AG08395 (cell line): ENCODE measurements at places on chromosomes 3 and 15.

DNA sequence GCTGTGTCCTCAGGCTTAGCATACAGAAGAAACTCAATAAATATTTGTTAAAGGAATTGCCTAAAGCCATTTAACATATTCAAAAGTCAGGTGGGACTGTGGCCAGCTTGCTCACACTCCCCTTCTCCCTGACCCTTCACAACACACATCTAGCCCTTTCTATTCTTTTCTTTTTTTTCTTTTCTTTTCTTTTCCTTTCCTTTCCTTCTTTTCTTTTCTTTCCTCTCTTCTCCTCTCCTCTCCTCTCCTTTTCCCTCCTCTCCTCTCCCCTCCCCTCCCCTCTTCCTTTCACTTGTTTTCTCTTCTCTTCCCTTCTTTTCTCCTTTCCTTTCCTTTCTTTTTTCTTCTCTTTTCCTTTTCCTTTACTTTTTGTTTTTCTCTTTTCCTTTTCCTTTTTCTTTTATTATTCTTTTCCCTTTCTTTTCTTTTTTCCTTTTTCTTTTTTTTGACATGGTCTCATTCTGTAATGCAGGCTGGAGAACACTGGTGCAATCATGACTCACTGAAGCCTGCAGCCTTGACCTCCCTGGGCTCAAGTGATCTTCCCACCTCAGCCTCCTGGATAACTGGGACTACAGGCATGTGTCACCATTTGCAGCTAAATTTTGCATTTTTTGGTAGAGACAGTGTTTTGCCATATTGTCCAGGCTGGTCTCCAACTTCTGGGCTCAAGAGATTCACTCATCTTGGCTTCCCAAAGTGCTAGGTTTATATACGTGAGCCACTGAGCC lies 377.8 kb downstream of the GRM7 start:
- no peak for DNase-seq

DNA sequence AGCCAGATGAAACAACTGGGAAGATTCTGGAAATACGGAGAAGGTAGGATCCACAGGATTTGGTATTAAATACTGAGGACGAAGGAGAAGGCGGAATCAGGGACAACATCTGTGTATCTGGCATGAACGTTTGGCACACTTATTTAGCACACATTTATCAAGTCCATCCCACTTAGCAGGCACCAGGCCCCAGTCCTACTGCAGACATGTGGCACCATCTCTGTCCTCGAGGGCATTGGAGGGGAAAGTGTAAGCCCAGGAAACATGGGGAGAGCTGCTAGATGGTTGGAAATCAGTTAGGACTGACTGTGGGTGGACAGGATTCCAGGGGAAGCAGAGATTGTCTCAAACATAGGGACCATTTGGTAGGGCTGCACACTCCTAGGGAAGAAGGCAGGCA lies 29.0 kb upstream of the LCTL start:
- DNase-seq: no peak

DNA sequence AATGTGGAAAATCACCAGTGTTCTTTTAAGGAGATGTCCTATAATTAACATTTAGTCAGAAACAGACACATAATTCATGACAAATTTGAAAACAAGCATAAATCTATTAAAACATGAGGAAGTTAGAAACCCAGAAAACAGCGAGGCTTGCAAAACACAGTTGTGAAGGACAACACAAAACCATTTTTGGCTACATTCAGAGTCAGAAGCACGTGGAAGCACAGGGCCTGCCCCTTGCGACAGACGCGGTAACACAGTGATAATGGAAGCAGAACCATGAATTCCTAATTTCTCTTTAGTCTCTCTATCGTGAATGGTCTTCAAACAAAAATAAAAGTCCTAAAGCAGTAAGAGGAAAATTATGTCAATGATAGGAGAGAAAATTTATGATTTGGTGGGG lies 12.2 kb downstream of the NCEH1 start:
- DNase-seq: no peak

- no peak for DNase-seq
These were observed 60.8 kb upstream of the PXYLP1 start for GRCh38 chr3:141170678-141171295.
